ENCODE measurements at places on chromosomes 13 and 19.

DNA sequence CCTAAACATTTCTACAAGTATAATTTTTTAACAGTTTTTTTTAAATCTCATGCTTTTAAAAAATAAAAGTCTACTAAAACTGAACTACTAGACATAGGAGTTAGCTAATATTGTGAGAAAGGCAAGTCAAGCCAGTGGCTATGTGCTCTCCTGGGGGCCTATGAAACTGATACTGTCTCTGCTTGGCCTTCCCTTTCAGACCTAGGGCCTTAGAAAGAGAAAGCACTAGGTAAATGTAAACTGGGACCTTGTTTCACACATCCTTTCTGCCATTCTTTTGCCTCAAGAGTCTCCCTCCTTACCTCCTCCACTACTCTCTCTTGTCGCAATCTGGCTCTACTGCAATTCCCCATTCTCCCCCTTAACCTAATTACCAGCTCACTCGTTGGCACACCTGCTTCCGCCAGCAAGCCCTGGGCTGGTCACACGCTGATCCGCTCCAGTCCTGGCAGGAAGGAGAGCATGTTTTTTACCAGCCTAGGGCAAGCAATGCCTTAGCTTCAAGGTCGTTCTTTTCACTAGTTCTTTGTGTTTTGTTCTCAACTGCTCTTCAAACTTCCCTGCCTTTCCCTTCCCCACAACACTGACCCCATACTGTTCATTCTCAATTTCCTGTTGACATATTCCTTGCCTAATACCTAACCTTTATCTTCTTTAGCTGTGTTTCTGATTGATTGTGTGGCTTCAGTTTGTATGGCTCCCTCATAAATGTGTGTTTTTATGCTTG, 23.1 kb downstream of the TBC1D4 start:
- peak; percentile 8 for DNase-seq

- no peak for DNase-seq
Measured at GRCh38 chr13:103839460-103839859, 773.2 kb upstream of the SLC10A2 start.

DNA sequence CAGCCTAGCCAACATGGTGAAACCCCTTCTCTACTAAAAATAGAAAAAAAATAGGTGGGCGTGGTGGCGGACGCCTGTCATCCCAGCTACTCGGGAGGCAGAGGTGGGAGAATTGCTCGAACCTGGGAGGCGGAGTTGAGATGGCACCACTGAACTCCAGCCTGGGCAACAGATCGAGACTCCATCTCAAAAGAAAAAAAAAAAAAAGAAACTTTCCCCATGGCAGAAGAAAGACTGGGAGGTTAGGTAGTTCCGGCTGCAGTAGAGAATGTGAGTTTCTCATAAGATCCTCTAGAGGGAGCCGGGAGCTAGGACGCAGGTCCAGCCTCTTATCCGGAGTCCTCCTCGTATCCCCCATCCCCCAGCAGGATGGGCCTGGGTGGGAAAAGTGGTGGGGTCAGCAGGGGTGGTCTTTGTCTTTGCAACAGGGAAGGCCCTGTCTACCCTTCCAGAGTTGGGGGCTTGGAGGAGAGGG, 13.2 kb upstream of the CREB3L3 start:
- no peak for DNase-seq

GRCh38 chr13:66492479-66492878, 737.7 kb downstream of the PCDH9 start:
- DNase-seq = no peak

- no peak for DNase-seq
Measured at GRCh38 chr13:39044536-39044935, 6.3 kb downstream of the NHLRC3 start.

GRCh38 chr13:50129081-50129705, 113.9 kb downstream of the KCNRG start:
- no peak for DNase-seq

DNA sequence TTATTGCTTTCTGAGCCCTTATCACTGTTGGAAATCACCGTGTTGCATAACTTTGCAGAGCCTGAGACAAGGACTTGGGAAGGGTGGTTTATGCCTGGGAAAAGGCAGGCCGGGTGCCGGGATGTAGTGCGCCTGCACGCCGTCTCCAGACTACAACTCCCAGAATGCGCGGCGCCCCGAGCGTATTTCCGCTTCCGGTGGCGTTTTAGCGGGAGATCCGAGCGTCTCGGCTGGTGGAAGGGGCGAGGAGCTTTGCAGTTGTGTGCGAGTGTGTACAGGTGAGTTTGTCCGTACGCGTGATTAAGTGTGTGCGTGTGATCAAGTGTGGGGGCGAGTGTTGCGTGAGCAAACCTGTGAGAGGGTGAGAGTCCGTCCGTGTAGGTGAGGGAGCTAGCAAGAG, 75.4 kb downstream of the PEG3 start:
- DNase-seq = no peak

DNA sequence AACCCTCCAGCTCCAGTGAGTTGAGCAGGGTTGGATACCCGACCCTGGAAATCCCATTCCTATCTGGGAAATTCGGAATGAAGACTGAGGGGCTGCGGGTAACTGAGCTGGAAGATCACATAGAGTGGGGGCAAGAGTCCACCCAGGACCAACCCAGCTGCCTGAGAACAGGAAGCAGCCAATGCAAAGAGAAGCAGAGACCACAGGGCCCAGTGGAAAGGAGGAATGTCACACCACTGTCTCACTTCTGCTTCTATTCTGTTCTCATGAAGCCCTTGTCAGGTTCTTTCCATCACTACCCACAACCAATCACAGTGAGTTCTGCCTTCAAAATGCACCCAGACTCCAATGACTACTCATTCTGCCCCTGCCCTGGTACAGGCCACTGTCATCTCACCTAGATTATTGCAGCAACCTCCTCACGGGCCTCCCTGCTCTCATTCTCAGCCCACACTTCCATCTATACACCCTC, 15.3 kb downstream of the DYRK1B start:
- no peak for DNase-seq

- no peak for DNase-seq
Measured at GRCh38 chr19:9877780-9878510, 42.8 kb downstream of the PIN1 start.

GRCh38 chr13:43799191-43799590, 12.4 kb upstream of the ENOX1 start:
- no peak for DNase-seq

DNA sequence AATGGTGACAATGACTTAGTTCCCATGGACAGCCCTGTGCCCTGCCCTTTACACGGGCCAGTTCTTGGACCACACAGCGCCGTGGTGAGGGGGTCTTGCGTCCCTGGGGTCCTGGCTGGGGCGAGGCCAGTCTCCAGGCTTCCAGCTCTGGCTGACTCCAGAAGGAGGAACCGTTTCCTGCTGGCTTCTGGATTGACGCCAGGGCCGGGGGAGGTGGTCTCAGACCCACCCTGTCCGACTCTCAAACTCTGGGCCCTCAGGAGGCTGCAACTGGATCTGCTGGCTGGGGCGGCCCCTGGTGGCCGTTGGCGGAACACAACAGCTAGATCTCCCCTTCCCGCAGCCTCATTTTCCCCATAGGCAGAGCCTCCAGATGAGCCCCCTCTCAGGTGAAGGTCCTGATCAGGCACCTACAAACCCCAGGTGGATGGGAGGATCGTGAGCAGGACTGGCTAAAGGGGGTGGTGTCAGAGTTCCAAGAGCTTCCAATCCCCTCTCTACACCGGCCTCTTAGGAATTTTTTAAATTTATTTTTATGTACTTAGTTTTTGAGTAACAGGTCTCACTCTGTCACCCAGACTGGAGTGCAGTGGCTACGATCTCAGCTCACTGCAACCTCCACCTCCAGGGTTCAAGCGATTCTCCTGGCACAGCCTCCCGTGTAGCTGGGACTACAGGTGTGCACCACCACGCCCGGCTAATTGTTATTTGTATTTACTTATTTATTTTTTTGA, 8.0 kb downstream of the CCDC194 start:
- no peak for DNase-seq

DNA sequence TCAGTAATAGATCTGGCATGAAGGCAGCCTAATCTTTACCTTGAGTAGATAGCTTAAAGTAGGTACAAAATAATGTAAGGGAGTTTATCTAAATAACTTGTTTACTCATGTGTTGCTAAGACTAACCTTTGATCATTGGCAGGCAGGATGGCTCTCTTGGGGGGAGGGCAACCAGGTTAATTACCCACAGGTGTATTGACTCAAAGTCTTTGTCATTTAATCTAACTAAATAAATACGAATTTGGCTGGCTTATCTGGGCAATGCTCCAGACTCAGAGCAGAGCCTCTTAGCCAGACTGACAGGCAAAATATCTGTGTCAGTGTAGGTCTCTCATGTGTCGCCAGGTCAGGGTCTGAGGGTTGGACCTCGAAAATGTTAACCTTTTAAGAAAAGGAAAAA, 283.4 kb upstream of the KLHL1 start:
- no peak for DNase-seq

DNA sequence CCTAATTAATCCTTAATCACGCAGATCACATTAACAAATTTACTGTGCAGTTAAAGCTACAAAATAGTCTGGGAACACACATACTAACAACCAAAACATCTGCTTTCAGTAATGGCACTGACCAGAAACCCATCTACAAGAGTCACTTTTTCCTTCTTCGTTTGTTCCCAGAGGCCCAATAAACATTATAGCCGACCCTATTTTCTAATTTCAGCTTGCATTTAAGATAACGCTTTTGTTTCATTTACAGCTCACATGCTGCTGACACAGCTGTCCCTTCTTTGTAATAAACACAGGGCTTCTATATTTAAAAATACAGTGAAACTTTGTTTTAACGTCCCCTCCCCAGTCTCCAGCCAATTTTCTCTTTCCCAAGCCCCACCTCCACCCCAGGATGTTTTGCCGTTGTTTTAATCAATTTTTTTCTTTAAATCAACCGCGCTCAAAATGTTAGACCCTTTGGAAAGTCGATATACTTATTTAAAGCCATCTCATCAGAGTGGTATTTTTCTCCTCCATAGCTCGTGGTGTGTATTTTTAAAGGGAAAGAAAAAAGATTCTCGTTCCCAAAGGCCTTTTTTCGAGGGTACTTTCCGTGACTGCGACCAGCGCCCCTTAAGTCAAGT, 1.7 kb upstream of the WBP4 start:
- DNase-seq = no peak

DNA sequence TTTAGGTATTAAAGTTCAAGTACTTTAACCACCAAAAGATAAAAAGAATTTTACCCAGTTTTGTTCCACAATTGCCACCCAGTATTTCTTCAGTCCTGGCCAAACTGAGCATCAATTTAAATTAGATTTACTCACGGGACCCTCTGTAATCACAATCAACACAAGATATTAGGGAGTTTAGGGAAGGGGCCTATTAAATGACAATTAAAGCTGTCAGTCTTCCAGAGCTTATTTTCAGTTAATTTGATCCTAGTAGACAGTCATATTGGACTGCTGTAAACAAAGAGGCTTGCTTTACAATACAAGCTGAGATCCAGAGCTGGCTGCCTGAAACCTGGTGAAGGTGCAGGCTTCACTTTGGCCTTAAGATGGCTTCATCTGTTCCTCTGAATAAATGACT, 321.2 kb upstream of the NBEA start:
- no peak for DNase-seq

DNA sequence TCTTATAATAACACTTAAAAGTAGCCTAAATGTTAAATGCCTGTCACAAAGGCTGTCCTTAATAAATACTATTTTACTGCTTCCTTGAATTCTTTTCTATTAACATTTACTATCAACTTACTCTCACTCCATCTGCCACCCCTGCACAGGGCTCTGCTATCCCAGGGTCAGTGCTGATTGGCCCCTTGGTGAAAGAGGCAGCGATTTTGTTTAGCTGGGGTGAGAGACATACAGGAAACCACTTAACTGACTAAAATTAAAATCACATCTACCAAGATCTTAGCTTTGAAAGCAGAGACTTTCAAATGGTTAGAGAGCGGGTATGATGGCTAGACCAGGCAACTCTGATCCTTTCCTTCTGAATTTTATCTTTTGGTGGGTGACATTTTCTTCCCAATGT, 149.9 kb upstream of the HTR2A start:
- no peak for DNase-seq

- DNase-seq = no peak
Measured at GRCh38 chr19:556611-557382, 12.9 kb downstream of the GZMM start.

- no peak for DNase-seq
Measured at GRCh38 chr13:78465250-78465649, 138.1 kb downstream of the POU4F1 start.

DNA sequence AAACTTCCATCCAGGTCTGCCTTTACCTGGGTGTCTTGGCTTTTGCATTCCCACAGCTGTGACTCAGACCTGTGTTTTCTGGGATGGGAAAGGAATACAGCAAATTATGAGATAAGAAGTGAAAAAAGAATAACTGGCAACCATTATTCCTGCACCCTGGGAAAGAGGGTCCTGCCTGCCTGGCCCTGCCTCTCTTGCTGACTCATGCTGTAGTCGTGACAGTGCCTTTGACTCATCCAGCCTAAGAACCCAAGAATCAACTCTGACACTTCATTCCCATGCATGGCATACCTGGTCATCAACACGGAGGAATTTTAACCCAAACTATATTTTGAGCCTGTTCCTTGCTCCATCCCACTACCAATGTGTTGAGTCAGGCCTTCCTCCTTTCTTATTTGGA, 185.4 kb upstream of the SERP2 start:
- no peak for DNase-seq

DNA sequence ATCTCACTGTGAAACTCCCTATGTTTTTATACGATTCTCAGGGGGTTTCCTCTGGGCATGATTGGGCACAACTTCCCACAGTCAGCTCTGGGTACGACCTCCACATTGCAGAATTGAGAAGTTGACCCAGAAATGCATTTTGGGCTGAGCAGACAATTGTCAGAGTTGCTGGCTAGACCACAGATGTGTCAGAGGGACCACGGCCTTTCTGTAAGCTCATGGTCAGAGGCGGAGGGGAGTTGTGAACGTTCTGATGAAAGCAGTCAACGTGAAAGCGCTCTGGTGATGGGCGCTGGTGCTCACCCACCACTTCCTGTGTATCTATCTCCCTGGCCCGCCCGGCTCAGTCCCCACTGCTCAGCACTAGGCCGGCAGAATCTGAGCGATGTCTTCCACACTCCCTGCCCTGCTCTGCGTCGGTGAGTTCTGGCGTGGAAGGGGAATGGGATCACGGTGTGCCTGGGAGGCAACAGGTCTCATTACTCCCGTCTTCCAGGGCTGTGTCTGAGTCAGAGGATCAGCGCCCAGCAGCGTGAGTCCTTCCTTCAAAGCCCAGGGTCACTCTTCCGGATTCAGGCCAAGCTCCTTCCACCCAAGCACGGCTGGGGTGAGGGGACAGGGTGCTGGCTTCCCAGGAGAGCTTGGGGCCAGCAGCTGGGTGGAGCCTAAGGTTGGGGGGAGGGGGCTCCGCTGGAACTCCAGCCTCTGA, at the start of gene NCR1:
Gene NCR1, plus strand, starts transcription at position 346 of the 709 bp plus-strand sequence. Its CDS starts 40 bp downstream, at position 386.
- DNase-seq = no peak

DNA sequence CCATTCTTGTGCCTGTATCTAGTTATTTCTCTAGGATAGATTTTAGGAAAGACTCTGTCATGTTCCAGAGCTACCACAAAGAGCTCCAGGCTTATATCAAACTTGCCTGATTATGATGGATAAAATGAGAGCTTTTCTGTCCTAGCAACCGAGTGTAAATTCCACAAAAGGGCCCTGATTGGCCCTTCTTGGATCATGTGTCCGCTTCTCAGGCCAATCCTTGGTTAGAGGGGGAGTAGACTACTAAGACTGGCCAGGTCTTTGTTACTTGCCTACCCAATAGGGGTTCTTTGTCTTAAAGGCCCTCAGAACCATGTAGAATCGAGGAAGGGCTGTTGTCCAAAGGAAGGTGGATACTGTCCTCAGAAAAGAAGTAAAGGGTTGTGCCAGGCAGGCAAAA, 2.4 kb downstream of the DHX34 start:
- DNase-seq = no peak

GRCh38 chr19:12545267-12545666, 6.0 kb downstream of the ZNF564 start:
- no peak for DNase-seq

GRCh38 chr13:74032325-74032724, 101.9 kb downstream of the KLF12 start:
- DNase-seq = no peak
